ENCODE measurements at places on chromosomes 4 and X.

DNA sequence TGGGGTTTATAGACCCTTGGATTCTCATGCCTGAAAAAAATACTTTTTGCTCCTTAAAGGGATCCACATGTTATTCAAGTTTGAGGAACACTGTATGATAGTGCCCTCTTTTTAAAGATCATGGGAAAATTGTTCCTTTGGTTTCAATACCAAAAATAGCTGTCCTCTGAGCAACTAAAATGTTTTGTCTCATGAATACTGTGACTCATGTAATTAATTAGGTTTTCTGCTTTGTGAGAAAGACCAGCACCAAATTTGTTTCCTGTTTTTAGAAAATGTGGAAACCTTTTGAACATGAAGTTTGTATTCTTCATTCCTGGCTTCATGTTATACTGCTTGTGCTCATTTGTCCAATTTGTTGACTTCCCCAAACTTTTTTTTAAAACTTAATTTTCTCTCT lies 127.6 kb upstream of the SH3RF1 start:
- DNase-seq = no peak

GRCh38 chrX:139290310-139290709 lies 240.2 kb upstream of the F9 start:
- no peak for DNase-seq

DNA sequence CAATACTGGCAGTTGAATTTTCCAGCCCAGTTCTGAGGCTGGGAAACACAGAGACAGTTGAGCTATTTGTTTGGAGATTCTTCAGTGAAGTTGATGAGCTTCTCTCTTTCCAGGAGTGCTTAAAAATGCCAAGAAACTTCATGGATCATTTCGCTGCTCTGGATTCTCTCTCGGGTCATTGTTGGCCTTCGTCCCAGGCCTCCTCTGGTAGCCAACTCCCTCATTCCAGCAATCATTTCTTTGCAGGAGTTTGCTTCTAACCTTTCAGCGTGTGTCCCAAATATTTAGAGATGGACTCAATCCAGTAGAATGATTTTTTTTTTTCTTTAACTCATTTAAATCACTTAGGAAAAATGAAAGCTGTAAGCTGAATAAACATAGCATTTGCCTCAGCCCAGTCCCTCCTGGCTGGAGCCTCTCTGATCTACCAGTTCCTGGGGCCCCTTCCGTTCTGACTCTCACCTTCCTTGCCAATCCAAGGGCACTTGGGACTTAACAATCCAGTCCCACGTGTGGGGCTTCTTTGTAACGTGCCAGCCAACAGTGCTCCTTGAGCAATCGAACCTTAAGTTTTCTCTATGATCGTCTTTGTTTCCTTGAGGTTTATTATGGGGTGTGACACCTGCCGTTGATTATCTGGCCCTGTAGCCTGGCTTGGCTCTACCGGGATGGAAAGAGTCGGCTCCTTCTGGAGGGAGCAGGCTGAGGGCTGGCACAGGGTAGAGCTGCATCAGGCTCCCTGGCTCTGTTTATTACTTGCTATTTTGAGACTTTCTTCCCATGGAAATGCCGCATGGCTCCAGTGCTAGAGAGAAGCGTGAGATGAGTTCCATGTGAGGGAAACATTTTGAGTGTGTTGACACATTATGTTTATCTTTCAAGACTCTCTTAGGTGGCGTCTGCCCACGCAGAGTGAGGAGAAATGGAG lies 80.4 kb upstream of the GPC4 start:
- peak; percentile 80 for DNase-seq

GRCh38 chr4:156547439-156547838 lies 424.2 kb downstream of the PDGFC start:
- DNase-seq = no peak

DNA sequence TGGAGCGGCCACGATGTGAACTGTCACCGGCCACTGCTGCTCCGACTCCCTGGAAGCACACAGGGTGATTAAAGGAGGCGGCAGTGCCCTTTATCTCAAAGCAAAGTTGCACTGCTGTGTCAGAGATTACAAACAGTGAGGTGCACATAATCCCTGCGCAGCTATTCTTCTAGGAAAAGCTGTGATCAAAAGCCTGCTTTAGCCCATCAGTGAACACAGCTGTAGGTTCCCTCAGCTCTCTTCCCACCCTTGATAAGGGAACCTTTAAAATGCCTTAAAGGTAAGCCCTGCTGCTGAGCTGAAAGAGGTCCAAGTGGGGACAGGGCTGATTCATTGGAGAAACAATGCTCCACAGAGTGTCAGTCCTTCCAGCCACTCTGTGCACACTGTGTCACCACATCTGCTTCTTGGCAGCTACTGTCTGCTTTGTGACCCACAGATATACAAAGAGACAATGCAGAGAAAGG lies 127.6 kb downstream of the EIF4E start:
- no peak for DNase-seq

DNA sequence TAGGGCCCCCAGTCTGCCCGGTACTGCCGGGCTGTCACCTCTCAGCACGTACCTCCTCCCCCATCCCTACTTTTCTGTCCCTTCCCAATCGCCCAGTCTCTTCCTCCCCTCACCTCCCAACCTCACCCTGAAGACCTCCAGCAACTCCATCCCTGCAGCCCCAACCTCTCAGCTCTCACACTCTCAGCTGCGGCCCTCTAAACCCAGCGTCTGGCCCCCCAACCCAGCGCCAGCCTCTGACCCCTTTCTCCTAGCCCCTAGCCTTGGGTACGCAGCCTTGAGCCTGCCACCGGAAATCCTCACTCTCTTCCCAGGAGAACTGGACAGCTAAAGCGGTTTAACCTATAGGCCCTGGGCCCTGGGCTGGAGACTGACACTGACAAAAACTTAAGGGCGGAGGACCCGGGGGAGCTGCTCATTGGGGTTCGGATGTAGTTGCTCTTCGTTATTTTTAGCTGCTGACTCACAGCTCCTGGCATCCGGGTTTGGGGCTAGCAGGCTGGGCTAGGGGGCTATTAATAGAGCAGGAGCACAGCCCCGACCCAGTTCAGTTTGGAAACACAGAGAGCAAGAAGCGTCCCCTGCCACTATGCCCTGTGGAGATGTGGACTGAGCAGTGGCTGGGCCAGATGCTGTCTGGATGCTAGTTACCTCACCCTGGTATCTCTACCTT lies 9.6 kb upstream of the DLG3 start:
- no peak for DNase-seq

GRCh38 chr4:56425518-56425917 lies 9.9 kb downstream of the PPAT start:
- DNase-seq = no peak
